ENCODE measurements at places on chromosomes 2 and 18. TPM values are rescaled to one million over a fixed set of nuclear protein-coding genes. Genes with fewer than 3 reads are reported as not detected.

DNA sequence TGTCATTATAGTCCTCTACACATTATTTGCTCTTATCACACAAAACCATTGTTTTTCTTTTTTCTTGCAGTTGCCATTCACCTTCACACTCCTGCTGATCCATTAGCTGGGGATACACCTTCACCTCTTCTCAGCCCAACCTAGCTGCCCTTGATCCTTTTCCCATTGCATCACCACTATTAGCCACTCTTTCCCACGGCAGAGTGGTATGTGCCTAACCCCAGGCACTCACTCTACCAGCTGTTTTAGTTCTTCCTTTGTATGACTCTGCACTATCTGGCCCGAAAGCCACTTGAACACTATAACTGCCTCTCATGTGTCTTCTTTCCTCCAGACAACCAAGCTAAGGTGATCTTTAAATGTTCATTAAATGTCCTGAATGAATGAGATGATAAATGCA is 145.4 kb upstream of the PIK3C3 start:
- DNase-seq = no peak

GRCh38 chr2:156098506-156098905 is 234.0 kb downstream of the NR4A2 start:
- no peak for DNase-seq

The GRHL1 gene
- 0.43 TPM for total RNA-seq

The ANKRD62 gene
- total RNA-seq = not detected
